ENCODE measurements at places on chromosomes 16 and 17.

- DNase-seq = no peak
These were observed 74.5 kb upstream of the PMFBP1 start for GRCh38 chr16:72246423-72246822.

DNA sequence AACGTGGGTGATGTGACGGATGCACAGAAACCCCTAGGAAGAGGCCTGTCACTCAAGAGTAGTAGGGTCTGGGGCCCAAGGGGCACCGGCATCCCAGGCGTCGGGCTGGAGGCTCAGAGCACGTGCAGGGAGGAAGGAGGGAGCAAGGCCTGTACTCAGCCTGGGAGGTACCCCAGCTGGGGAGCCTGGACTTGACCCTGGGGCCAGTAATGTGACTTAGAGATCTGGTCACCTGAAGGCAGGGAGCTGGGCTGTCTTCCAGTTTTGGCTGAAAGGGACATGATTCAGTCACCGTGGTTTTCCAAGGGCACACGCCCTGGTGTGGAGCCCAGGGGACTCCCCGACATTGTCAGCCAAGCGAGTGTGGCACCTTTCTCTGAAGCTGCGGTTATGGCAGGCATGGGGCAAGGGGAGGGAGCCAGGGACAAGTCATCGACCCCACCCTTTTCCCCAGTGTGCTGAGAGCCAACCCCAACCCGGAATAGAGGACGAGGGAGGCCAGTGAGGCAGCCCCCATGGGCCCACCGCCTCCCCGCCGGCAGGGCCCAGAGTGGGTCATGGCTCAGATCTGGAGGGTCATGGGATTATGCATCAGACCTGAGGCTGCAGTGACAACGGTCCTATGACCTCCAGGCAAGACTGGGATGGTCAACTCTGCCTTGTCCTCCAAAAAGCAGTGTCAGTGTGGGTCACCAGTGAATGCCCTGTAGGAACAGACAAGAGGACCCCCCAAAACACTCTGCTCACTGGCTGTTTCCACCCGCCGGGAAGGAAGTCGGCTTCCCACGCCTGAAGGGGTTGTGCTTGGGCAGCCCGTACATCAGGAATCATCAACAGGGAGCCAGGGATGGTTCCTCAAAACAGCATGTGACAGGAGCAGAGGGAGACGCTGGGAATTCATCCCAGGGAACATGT, 41.9 kb downstream of the MEAK7 start:
- DNase-seq = no peak

DNA sequence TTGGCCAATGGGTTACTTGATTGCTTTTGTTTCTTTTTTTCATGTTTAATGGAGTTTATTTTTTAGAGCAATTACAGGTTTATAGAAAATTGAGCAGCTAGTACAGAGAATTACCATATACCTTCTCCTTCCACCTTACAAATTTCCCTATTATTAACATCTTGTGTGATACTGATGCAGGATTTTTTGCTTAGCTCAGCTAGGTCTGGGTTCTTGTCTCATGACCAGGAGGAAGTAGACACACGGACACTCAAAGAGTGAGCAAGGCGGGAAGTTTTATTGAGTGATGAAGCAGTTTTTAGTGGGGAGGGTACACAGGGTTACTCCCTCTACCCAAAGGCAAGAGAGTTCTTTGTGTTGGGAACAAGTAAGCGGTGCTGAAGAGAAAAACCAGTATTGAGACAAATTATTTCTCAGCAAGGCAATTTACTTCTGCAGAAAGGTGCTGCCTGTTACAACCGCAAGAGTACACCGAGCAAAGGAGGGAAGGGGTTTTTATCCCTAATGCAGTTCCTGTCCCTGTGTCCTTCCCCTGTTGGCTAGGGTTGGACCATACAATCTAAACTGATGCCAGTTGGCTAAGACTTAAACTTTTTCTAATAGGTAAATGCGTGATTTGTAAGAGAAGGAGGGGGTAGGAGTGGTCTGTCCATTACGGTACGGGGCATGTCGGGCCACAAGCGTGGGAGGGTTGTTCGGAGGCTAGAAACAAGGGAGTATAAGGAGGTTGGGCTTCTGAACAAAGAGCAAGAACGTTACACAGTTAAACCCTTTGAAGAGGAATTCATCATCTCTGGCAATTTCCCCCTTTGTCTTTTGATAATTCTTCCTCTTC, 26.9 kb downstream of the SEC14L1 start:
- no peak for DNase-seq

- DNase-seq = no peak
These were observed 15.3 kb downstream of the NPLOC4 start for GRCh38 chr17:81621494-81622130.

- no peak for DNase-seq
These were observed 76.7 kb downstream of the HLF start for GRCh38 chr17:55341432-55341831.

DNA sequence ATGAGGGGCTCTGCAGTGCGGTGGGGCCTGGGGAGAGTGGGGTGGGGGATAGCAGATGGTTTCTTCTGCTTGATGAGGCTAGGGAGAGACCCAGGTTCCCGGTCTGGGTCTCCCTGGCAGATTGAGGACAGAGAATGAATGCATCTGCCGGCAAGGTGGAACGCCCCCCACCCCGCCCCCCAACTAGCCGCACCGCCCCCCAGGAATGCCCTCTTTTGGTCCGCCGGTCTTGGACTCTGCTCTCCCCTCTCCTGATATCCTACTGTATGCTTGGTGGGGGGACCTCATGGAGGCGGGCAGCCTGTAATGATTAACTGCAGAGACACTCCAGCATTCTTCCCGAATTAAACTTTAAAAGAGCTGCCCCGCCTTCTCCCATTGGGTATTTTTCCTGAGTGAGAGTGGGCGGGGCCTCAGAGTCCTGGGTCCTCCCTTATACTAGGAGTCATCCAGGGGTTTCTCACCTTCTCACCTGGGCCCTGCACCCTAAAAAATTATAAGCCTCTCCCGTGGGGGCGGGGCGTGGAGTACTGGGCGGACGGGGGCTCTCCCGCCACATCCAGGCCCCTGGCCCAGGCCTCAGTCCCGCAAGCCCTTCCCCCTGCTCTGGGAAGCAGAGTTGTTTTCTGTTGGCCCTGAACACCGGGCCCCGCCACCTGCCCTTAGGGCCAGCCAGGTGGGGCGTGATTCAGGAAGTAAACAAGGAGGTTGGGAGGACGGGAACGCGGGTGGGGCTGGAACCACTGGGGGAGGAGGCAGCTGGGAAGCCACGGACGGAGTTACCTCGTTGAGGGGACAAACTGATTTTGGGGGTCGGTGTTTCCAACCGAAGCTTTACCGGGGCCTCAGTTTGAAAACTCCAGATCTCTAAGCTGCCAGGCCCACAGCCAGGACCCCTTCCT, 1.5 kb downstream of the GRB7 start:
- no peak for DNase-seq

GRCh38 chr17:44956998-44957981, 9.7 kb upstream of the KIF18B start:
- DNase-seq = no peak

DNA sequence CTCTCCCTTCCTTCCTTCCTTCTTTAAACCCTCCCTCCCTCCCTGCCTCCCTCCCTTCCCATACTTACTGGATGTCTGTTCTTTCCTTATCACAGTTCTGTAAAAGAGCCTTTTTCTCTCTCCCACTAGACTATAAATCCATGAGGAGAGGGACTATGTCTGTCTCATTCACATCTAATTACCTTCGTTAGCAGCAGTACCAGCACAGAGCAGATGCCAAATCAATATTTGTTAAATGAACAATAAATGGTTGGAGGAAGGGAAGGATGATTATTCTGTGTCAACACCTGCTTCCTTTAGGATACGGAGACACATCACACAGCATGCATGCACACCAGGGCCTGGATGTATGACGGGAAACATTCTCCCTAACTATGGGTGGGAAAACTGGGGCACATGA, 94.2 kb downstream of the DNAH3 start:
- no peak for DNase-seq

DNA sequence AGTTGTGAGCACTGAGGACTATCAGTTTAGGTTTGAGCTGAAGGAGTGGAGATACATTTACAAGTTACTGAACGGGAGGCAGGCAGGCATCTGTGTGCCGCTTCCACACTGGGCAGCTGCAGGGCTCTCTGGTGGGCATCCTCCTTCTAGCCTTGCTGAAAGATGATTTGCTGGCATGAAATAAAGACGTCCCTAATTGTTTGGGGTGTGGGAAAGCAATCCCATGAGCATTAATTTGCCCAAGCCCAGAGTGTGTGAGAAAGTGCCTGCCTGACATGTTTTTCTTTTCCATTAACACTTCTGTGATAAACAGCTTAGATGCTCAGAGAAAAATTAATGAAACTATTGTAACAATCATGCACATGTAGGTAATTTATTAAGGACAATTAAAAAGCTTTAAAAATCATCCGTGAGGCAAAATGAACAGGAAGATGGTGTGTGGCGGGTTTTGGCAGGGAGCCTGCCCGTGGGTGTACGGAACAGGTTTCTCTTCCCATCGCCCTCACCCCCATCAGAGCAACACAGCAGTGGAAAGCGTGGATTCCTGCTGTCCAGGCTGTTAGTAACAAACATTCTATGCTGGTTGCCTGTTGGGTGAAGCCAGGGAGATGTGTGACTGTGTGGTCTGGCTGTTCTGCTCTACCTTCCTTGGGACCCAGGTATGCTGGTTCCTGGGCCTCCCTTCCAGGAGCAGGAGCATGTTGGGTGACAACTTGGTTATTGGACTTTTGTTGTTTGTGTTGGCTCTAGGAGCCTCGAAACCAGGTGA, 191.9 kb downstream of the MSI2 start:
- no peak for DNase-seq

- DNase-seq = no peak
These were observed 77.7 kb downstream of the MRM3 start for GRCh38 chr17:859824-860195.

- no peak for DNase-seq
These were observed 79.9 kb upstream of the HSBP1 start for GRCh38 chr16:83727751-83728352.

GRCh38 chr17:34201225-34201624, 53.9 kb upstream of the CCL2 start:
- DNase-seq = no peak

DNA sequence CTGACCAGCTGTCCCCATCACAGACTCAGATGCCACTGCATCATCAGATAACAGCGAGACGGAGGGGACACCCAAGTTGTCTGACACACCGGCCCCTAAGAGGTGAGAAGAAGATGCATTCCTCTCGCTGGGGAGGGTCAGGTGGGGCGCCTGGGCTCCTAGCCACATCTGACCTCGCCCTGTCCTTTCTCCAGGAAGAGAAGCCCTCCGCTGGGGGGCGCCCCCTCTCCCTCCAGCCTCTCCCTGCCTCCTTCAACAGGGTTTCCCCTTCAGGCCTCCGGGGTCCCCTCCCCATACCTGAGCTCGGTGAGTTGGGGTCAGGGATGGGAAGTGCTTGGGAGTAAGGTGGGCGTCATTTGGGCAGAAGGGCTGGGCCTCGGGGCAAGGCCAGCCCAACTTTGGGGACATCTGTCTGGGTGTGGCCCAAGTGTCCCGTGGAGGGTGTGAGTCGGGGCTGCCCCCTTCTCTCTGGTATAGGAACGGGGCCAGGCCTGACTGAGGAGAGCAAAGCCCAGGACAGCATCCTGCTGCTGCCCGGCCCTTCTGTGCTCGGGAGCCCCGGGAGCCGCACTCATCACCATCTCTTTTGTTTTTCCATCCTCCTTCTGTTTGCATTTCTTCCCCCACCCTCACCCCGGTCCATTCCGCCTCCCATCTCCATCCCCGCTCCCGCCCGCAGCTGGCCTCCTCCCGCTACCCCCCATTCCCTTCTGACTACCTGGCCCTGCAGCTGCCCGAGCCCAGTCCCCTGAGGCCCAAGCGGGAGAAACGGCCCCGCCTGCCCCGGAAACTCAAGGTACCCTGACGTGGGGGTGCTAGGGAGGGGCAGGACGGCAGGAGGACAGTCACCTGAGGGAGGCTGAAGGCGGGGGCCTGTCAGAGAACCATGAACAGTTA, 4.9 kb downstream of the INO80E start:
- DNase-seq = no peak

DNA sequence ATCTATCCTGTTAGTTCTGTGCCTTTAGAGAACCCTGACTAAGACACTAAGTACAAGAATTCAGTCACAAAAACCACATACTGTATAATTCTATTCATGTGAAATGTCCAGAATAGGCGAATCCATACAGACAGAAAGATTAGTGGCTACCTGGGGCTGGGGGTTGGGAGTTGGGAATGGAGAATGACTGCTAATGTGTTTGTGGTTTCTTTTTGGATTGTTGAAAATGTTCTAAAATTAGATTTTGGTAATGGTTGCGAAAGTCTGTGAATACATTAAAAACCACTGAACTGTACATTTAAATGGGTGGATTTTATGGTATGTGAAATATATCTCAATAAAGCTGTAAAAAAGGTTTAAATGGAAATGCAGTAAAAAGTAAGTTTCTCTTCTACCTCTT, 80.4 kb upstream of the AKTIP start:
- no peak for DNase-seq

- DNase-seq = no peak
These were observed 15.5 kb downstream of the IQCK start for GRCh38 chr16:19733551-19733950.

GRCh38 chr17:3474212-3474611, 1.6 kb upstream of the ASPA start:
- no peak for DNase-seq

DNA sequence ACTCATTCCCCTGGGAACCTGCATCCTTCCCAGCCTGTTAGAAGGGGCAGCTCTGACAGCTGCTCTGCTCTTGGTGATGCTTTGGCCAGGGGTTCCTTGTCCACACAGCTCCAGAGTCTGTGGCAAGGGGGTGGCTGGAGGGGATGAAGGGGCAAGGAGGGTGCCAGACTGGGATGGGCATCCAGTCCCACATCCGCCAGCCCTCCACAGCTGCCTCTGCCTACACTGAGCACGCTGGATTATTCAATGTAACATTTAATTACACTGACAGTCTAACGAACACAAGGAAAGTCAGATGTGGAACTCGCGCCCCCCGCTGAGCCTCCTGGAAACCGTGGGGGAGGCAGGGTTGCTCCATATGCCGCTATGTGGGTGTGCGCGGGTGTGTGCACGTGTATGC, 101.1 kb downstream of the C16orf78 start:
- DNase-seq = no peak

GRCh38 chr16:79776243-79776847, 175.8 kb upstream of the MAF start:
- DNase-seq = no peak

- no peak for DNase-seq
These were observed 35.9 kb upstream of the FOXJ1 start for GRCh38 chr17:76176701-76177574.

- no peak for DNase-seq
These were observed 7.3 kb downstream of the CYGB start for GRCh38 chr17:76530095-76530723.

- DNase-seq = no peak
These were observed 25.2 kb upstream of the PHB1 start for GRCh38 chr17:49439673-49440571.

Measured in HS-5 (cell line).